ENCODE measurements at places on chromosomes 16 and 17. TPM values are rescaled to one million over a fixed set of nuclear protein-coding genes. Genes with fewer than 3 reads are reported as not detected.

DNA sequence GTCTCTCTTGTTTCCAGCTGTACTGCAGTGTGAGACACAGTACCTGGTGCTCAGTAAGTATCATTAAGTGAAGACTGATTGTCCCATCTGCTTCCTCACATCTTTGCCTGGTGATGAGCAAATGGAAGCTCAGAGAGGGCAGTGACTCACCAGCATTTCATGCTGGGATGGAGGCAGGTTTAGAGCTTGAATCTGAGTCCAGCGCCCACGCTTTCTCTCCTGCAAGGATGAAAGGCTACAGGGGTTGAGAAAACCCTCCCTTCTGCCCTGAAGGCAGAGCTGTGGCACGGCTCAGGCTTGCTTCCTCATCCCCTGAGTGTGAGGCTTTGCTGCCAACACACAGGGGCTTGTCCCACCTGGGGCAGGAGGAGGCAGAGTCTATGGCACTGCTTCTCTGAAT, 1.5 kb upstream of the RNF112 start:
- DNase-seq: peak; percentile 74

- no peak for DNase-seq
These were observed 129.3 kb upstream of the TMEM97 start for GRCh38 chr17:28189667-28190066.

GRCh38 chr17:35745246-35745645, 7.8 kb downstream of the GAS2L2 start:
- DNase-seq: no peak

- DNase-seq: no peak
These were observed 17.7 kb downstream of the CDIP1 start for GRCh38 chr16:4520913-4521312.

DNA sequence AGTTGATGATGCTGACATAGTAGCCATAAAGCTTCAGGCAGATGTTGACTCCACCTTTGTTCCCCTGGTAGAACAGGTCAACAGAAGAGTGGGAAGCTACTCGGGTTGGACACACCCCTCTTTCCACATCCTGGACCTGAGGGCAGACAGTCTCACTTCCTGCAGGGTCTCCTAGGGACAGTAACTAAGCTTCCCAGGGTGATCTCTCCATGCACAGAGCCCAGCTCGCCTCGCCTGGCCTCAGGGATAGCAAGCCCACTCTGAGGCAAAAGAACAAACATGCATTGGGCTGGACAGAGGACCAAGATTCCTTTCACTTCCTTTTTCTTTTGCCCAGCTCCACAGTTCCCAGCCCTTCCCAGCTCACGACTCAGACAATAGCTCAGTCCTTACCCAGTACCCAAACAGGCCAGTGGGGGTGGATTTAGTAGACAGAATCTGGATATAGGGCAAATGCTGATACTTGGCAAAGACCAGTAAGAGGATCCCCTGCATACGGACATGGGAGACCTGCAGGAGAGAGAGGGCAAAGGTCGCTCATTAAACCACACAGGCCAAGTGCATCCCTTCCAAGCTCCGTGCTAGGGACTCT, 7.0 kb downstream of the INPP5K start:
- no peak for DNase-seq

GRCh38 chr16:87924041-87924810, 12.1 kb downstream of the CA5A start:
- DNase-seq: no peak

- DNase-seq: no peak
These were observed 6.6 kb downstream of the GPS1 start for GRCh38 chr17:82058230-82058854.

DNA sequence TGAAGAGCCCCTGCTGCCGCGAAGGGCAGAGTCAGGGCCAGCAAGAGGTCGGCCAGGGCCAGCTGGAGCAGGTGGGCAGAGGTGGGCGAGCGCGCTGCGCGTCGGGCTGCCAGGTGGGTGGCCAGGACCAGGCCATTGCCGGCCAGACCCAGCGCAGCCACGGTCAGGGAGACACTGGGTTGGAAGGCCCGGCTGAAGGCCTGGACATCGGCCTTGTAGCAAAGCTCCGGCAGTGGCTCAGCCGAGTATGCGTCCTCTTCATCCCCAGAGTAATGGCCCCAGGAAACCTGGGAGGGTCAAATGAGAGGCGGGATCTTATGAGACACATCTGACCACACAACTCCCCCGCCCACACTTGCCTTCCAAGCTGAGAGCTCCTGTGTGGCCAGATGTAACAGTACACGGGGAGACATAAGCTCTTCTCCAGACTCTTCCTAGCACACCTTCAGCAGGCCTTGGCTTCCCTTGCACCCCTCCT, 1.3 kb downstream of the CCR10 start:
- DNase-seq: no peak

- DNase-seq: no peak
These were observed 4.2 kb downstream of the CPSF4L start for GRCh38 chr17:73257516-73257915.

DNA sequence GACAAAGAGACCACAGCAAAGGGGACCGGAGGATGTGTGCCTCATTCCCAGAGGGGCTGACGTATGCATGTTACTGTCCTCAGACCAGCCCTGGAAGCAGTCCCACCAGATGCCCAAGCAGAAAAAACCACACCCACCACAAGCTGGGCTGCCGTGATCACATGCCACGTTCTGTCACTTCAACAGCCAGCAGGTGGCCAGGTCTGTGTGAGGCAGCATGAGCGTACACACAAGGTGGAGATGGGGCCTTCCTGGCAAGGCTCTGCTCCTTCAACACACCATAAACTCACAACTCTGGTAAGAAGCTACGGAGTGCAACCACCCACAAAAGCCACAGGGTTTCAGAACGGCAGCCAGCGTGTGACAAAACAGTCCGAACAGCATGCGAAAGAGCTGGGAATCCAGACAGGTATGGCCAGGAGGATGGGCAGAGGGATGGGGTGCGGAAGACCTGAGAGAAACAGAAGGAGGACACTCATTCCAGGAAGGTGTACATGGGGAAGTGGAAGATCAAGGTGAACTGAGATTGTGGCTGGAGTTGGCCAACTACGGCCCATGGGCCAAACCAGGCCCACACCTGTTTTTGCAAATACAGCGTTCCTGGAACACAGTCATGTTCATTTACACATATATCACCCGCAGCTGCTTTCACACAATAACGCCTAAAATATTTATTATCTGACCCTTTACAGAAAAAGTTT, 27.9 kb downstream of the MBTPS1 start:
- no peak for DNase-seq

DNA sequence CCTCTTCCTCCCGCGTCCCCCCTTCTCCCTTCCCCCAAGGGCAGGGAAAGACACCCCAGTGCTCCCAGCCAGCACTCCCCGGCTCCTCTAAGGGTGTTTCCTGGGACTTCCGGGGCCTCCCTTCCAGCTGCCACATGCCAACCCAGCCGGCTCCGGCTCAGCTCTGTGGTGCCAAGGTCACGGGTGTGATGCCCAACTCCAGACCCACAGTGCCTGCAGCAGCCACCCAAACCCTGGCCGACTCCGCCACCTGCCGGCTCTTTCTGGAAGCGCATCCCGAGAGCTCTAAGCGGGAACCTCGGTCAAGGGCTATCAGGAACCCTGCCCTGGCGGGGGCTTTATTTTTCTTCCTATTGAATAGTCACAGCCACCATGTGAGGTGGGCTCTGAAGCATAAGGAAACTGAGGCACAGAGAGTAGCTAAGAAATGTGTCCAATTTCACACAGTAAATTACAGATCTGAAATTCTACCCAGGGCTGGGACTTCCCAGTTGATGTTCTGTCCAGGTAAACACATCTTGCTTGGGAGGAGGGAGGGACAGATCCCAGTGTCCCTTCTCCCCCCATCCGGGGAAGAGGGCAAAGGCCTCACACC, 3.3 kb upstream of the PPP1R1B start:
- no peak for DNase-seq

- no peak for DNase-seq
These were observed 4.5 kb downstream of the SAMD14 start for GRCh38 chr17:50125420-50125997.

- no peak for DNase-seq
These were observed 5.5 kb downstream of the KRT15 start for GRCh38 chr17:41513168-41513547.

DNA sequence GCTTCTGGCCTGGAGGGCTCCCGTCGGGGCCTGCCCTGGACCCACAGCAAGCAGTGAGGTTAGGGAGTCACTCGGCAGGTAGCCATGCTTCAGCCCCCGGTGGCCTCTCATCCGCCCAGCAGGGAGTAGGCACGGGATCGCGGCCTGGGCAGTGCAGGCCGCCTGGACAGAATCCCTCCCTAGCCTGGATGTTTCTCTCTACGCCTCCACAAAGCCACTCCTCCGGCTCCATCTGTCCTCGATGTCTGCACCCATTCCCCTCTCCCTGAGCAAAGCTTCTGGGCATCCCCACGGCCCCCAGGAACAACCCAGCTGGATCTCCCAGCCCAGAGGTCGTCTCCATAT, 145.2 kb downstream of the RBFOX3 start:
- no peak for DNase-seq

DNA sequence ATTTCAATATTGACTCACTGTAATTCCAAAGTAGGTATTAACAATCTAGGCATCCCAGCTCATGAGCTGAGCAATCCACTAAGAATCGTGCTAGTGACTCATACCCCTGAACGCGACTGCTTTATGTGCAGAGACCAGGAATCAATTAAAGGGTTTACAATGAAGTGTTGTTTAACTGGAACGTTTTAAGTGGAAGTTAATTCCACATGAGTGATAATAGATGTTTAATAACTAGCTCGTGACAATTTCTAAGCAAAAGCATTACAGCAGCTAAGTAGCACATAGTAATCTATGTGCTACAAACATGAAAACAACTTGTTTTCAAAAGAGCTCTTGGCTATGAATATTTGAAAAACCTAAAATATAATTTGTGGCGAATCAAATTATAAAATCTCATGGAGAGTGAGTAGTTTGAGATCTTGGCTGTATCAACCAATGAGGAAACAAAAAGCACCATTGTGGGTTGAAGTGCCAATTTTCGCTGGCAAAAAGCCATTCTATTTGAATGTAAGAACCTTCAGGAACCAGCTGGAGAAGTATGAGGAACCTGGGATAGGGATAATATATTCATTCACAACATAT, 9.4 kb downstream of the GJC1 start:
- DNase-seq: peak; percentile 67

- DNase-seq: no peak
These were observed 19.0 kb downstream of the SLC7A5 start for GRCh38 chr16:87850009-87851006.

GRCh38 chr16:57145046-57146021, 40.5 kb downstream of the PSME3IP1 start:
- no peak for DNase-seq

DNA sequence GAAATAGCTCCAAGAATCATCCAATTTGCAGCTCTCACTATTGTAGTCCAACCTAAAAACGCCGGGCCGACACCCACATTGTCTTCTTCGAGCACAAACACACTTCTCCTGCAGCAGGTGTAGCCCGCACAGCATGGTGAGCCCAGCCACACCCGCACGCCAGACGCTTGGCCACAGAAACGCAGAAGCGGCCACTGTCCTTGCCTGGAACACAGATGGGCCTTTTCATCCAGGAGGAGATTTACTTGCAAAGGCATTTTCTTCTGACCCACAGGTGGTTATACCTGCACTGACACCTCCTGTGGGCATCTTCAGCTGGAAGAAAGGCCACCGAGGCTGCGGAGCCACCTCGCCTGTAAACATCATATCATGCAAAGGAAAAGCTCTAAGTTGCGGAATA, 98.4 kb downstream of the ADCY9 start:
- DNase-seq: no peak

The TPPP3 gene
- polyA plus RNA-seq: 1.5 TPM

The ABCA9 gene
- polyA plus RNA-seq: 0.12 TPM

The SOX9 gene
- 5.5 TPM for polyA plus RNA-seq

The CSNK1D gene
- 74.4 TPM for polyA plus RNA-seq

The DLX3 gene
- not detected for polyA plus RNA-seq

The NXPH3 gene
- 0.20 TPM for polyA plus RNA-seq

The SCGB1C2 gene
- not detected for polyA plus RNA-seq

The TIMP2 gene
- 356 TPM for polyA plus RNA-seq

The RCVRN gene
- polyA plus RNA-seq: 0.29 TPM

The TEKT5 gene
- 0.15 TPM for polyA plus RNA-seq

Data from AG04450 (cell line).